ENCODE measurements at places on chromosomes 11 and 22. TPM values are rescaled to one million over a fixed set of nuclear protein-coding genes. Genes with fewer than 3 reads are reported as not detected.

Gene LRRC56
- total RNA-seq, result 3.1 TPM

Gene IGLL1
- not detected for total RNA-seq

DNA sequence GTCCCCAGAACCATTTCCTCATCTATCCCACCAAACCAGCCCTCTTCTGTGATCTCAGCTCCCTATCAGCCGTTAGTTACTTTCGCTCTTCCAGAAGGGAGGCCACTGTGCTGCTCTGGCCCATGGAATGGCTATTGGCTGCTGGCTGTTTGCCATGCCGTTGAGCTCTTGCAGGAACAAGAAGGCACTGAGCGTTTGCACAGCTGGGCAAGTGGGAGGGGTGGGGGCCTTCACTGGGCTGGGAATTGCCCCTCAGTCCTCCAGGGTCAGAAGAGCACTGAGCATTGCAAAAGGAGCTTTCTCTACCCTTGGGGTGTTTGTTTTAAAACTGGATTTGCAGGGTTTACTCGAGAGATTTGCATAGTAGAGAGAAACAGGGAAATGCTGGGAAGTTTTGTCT lies 129.0 kb upstream of the PARVA start:
- peak overlapping the region; percentile 67 for H3K27ac ChIP-seq
- DNase-seq, result peak; percentile 92
- no peaks in the 10 kb centered on the region for H3K27me3 ChIP-seq

- H3K36me3 ChIP-seq, result no peaks in the 10 kb centered on the region
- no peak overlapping the region for H3K4me3 ChIP-seq
- no peaks in the 10 kb centered on the region for H3K27me3 ChIP-seq
Measured at GRCh38 chr11:108558222-108558621, 35.3 kb downstream of the EXPH5 start.

- H3K4me1 ChIP-seq, result no peaks in the 10 kb centered on the region
- DNase-seq, result no peak
- H3K27me3 ChIP-seq, result peaks cover 27% of the 10 kb centered on the region
- H3K36me3 ChIP-seq, result no peaks in the 10 kb centered on the region
- no peak overlapping the region for H3K27ac ChIP-seq
- H3K4me3 ChIP-seq, result no peak overlapping the region
Measured at GRCh38 chr22:49081261-49081666, 746.4 kb downstream of the BRD1 start.

GRCh38 chr11:67410369-67410831 lies 5.1 kb upstream of the CARNS1 start:
- no peaks in the 10 kb centered on the region for H3K27me3 ChIP-seq
- peaks cover 4% of the 10 kb centered on the region for H3K4me1 ChIP-seq
- no peak for DNase-seq
- no peak overlapping the region for H3K4me3 ChIP-seq
- H3K27ac ChIP-seq, result peak overlapping the region; percentile 53
- no peaks in the 10 kb centered on the region for H3K36me3 ChIP-seq

- H3K4me1 ChIP-seq, result no peaks in the 10 kb centered on the region
- peaks cover 28% of the 10 kb centered on the region for H3K27me3 ChIP-seq
Measured at GRCh38 chr11:120031612-120032600, 106.0 kb downstream of the TRIM29 start.

- H3K4me3 ChIP-seq, result no peak overlapping the region
- no peak for DNase-seq
- H3K27me3 ChIP-seq, result no peaks in the 10 kb centered on the region
- no peaks in the 10 kb centered on the region for H3K4me1 ChIP-seq
- no peak overlapping the region for H3K27ac ChIP-seq
Measured at GRCh38 chr11:119816660-119817059, 87.7 kb upstream of the NECTIN1 start.
